ENCODE measurements at places on chromosomes 5 and 9.
A peak's percentile ranks its signal among the peaks of the same experiment; 100 is the strongest.

DNA sequence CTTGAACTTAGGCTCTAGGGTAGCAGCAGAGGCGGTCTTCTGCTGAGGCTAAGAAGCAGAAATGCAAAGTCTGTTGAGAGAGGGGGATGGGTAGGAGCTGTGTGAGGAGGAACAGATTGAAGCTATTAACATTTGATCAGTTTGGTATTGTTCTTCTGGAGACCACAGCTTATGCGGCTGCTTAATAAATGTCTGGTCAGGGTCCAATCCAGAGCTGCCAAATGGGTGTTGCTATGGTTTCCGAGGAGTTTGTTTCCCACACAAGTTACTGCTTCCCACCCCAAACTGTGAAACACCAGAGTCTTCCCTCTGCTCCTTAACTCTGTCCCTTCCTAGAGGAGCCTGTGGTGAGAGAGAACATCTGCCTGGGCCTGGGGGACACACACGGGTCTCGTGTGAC, 142.2 kb upstream of the KLF4 start:
- DNase-seq: peak; percentile 59

GRCh38 chr9:134399435-134400056, 73.3 kb downstream of the RXRA start:
- no peak for DNase-seq

DNA sequence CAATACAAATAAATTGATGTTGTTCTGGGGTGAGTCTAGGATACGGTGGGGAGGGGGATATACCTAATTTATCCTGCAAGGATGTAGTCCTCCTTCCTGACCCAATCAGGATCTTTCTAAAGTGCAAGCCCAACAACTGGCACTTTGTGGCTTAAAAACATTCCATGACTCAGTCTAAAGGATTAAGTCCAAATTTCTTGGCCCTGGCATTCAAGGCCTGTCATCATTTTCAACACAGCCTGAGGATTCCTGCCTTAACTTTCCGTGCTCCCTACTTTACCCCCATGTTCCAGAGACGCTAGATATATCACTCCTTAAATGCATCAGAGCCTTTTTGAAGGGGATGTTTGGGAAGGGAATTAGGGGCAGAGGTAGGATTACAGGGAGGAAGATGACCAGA, 1.0 kb downstream of the FAM221B start:
- no peak for DNase-seq

DNA sequence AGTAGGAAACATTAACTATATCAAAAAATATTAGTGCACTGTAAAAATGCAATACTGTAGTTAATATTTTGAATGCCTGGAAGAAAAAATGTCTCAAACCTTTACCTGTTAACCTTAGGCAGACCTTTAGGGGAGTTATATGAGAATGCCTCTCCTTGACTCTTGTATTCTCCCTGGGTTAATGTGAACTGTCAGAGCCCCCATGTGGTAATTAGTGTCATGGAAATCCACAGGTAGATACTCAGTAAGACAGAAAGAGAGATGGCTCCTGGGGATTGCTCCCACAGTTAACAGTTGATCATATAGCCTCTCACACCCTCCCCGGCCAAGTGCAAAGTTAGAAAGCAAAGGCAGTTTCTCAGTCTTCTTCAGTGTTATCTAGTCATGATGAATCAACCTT, 742.8 kb downstream of the NR2F1-AS1 start:
- no peak for DNase-seq

- DNase-seq: no peak
Observed at GRCh38 chr5:1504069-1504595, 19.6 kb downstream of the LPCAT1 start.

All from large intestine (tissue), 12 donors.